ENCODE measurements at places on chromosomes 13 and 19.

- no peak for DNase-seq
These were observed 833.4 kb upstream of the ATXN8OS start for GRCh38 chr13:69274231-69274630.

- DNase-seq, result peak; percentile 94
These were observed at the start of gene ZBTB7A for GRCh38 chr19:4066682-4067395. TSS of gene ZBTB7A (minus strand) at chr19:4066899. CDS start at chr19:4055232, 11,667 bp downstream.

DNA sequence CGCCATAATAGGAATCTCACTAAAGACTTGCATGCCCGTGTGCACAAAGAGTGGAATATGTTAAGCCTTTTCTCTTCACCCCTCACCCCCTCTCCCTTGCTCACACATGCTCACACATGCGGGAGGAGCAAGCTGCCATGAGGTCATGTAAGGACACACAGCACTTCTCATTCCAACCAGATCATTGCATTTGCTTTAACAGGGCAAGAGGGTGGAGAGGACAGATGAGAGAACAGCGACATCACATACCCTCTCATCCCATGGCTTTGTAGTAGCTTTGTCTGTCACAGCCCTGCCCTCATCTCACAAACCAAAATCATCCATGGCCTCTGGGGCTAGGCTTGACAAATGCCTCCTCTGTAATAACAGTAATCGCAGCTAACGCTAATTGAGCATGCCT, 145.6 kb upstream of the FRY start:
- DNase-seq, result no peak

DNA sequence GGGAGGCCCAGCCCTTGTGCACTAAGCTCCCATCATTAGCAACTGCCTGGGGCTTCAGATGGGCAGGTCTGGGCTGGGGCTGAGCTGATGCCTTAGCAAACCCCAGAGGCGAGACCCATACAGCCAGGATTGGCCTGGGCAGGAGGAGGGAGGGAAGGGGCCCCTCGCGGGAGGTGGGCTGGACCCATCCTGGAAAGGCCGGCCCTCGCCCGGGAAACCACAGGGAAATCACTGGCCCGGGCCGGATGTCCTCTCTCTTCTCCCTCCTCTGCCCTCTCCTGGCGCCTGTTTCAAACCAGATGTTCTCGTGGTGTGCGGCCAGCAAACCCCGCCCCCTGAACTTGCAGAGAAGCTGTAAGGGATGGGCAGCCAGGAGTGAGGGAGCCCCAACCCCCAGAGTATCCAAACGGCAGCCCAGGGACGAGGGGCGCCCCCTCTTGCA, 43.1 kb downstream of the TMEM255B start:
- DNase-seq, result peak; percentile 54

GRCh38 chr13:30415430-30416030, 6.8 kb upstream of the UBE2L5 start:
- no peak for DNase-seq

DNA sequence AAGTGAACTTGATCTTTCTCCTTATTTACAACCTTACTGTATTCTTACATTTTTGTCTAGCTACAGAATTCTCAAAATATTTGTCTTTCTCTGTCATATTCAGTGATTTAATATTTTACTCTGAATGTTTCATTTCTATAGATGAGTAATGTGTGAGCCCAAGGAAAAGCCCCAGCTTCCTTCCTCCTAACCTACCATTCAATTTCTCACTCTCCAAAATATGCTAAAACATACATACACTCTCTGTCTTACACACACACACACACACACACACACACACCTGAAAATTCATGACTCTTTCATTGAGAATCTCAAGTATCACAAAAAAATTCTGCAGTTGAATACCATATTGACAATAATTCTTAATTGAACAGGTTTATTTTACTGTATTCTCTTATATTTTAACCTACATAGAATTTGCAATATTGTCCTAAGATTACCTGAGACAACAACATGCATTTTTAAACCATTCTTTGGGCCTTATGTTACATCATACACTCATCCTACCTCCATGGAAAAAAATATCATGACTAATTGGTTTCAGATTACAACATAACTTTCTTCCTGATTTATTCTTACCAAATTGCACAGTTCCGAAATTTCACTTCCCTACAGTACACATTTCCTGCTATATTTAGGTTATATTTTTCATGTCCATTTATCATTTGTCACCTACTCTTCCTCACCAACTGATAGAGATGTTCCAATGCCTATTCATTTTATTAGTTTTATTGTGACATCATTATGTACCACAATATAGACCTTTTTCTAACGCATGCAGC, 1965.6 kb upstream of the PCDH20 start:
- DNase-seq, result no peak

DNA sequence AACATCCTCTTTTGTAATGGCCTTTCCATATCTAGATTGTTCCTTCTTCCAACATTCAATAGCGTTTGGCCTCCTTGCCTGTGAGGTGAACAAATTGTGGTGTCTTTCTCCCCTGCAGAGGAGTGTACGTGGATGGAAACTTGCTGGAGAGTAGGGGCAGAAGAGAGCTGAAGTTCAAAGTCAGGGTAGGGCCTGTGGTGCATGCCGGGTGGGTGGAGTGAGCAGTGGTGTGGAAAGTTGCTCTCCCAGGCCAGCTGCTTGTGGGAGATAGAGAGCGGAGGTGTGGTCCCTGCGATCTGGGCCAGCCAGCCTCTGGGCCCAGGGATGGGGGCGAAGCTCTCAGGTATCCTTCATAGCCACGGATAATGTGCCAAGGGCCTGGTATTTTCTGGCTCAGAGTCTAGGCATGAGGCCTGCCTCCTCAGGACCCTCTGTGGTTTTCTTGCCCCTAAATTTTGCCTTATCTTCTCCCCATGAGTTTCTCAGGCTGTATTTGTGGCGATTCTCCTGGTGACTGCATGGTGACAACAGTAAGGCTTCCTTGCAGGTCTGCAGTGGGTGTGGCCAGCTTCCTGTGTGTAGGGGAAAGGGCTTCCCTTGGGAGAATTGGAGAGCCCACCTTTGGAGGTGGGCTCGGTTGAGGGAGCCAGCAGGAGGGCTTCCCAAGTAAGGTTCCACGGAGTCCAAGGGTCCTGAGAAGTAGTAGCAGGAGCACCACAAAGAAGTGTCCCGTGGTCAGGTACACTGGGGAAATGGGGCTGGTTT, 6.7 kb downstream of the RGCC start:
- DNase-seq, result no peak

- DNase-seq, result no peak
These were observed 1027.1 kb upstream of the PCDH9 start for GRCh38 chr13:68257111-68257842.

DNA sequence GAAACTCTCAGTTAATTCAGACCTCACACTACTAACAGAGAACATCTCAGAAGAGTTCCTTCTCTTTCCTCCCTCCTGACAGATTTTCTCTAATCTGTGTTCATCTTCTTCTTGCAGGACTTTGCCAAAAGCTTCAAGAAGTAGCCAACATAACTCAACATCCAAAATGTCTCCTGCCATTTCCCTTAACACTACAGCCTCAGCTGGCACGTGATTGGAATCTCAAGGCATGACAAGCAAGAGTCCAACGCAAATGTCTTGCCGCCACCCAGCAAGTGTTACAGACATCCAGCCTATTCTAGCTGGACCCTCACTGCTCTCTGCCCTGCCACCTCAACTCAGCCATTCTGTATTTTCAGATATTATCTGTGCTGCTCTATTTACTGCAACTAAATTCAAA, 135.1 kb downstream of the DNAJC15 start:
- no peak for DNase-seq

Measured in lower lobe of right lung (tissue), 2 donors.